ENCODE measurements at places on chromosomes 3 and 15. TPM values are rescaled to one million over a fixed set of nuclear protein-coding genes. Genes with fewer than 3 reads are reported as not detected.

Gene VWA5B2
- not detected for total RNA-seq

Gene RPS27L
- total RNA-seq: 33.5 TPM

Gene KLHL25
- 15.1 TPM for total RNA-seq

Gene ADPRH
- total RNA-seq: 14.7 TPM

Gene ZNF280D
- 116 TPM for total RNA-seq

Gene MYZAP
- 18.8 TPM for total RNA-seq

Gene EEFSEC
- 15.8 TPM for total RNA-seq

Gene COL8A1
- 19.4 TPM for total RNA-seq

Gene AMOTL2
- 66.9 TPM for total RNA-seq

Gene P2RY14
- 0.55 TPM for total RNA-seq

Gene SEMA6D
- 6.3 TPM for total RNA-seq

- DNase-seq: no peak
Observed at GRCh38 chr15:74144153-74144775, 13.9 kb downstream of the ISLR2 start.

DNA sequence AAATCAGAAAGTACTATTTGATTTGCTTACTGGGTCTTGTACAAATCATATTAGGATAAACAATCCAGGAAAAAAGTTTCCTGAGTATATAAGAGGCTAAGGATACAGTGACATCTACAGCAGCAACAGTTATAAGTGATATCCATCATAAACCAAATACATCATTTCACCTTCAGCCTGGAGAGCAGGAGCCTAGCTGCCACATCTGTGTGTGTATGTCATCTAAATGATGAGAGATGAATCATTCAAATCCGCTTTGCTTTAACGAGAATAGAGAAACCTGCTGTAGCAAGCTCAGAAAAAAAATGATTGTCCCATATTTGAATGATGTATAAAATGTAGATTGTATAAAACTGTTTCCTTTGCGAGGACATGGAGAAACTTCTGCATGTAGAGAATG lies 841.4 kb downstream of the SI start:
- no peak for DNase-seq

DNA sequence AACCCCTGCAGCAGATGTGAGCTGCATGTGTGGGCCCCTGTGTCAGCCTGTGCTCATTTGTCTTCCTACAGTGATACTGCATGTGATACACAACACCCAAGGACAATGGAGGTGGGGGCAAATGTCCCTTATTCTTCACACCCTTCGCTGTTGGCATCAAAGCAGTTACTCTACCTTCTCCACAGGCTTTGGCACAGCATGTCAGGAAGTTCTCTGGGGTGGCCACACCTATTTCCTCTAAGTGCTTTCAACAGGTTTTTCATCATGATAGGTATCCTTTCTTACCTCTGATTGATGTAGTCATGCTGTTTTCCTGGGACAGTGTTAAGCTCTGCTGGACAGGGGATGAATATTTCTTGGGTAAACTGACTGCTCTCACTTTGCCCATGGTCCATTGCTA lies 29.5 kb downstream of the ZNF662 start:
- DNase-seq: no peak

DNA sequence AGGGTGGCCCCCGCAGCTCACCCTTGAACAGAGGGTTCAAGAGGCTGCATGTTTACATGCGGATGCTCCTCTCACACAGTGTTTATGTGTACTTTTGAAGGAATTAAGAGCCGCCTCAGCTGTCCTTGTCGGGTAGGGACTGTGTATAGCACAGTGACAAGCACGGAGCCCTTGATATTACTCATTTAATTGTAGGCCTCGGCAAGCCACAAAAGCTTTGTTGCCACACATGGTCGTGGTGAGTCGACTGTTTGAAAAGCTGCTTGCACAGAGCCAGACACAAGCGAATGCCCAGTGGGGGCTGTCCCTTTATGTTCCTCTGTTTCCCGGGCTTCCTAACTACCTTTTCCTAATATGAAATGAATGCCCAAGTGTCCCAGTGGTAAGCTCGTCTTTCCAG lies 4.5 kb downstream of the ESYT3 start:
- no peak for DNase-seq

- DNase-seq: no peak
Observed at GRCh38 chr15:44183363-44183762, 11.7 kb downstream of the FRMD5 start.

DNA sequence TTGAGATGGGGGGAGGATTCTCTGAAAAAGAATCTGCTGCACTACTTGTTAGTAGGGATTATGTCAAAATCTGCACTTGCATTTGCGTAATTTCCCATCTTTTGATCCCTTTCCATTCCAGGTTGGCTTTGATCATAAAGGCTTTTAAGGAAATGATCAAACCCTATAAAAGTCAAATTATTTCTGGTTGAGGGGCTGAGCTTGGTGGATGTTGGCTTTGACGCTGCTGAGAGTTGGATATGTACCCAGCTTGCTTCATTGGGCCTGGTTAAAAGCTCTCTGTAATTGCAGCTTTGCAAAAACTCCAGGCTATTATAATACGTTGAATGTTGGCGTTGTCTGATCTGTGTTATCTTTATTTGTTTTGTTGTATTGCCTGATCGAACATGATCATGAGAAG lies 12.0 kb downstream of the LRRC3B start:
- DNase-seq: no peak

- no peak for DNase-seq
Observed at GRCh38 chr3:32117320-32117719, 10.9 kb downstream of the GPD1L start.

DNA sequence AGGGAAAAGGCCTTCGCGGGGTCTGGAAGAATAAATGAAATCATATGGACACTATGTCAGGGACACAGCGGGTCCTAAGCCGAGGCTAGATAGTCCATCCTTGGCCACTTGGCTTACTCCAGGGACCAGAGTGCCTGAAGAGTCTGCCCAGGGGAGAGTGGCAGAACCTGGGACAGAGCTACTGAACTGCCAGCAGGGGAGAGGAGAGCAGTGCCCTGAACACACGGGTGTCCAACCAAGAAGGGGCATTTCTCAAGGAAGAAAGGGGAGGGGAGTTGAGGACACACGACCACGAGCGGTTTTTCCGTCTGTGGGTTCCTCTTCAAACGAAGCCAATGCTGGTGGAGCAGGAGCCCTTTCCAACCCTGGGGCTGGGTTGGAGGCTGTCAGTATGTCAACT lies 1.0 kb downstream of the ACAN start:
- DNase-seq: no peak

DNA sequence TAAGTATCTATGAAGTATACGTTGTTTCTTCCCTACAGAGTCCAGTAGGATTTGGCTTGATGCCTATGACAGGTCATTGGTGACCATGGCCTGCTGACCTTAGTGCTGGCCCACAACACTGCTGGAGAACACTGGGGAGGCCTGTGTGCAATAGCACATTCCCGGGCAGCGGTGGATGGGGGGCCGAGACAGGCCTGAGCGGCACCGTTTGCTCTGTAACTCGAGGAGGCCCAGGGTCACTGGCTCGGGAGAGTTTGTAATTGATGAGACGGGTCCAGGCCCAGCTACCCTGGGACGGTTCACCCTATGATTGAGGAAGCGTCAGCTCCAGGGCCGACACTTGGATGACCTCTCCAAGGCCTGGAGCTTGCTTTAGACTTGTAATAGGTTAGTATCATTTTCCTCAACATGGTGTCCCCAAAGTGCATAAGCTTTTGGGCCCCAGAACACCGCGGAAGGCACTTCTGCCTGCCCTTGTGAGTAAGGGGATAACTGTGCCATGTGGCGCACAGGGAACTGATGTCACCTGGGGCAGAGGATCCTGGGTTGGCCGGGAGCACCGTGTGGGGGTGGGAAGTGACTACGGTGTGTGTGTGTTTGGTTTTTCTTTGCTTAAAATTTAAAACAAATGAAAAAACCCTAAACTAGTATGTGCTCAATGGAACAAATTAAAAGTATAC lies 12.0 kb downstream of the TRPM1 start:
- no peak for DNase-seq

GRCh38 chr15:81475471-81475870 lies 101.5 kb upstream of the TMC3 start:
- DNase-seq: no peak

GRCh38 chr15:66193066-66193465 lies 60.5 kb downstream of the MEGF11 start:
- DNase-seq: no peak

DNA sequence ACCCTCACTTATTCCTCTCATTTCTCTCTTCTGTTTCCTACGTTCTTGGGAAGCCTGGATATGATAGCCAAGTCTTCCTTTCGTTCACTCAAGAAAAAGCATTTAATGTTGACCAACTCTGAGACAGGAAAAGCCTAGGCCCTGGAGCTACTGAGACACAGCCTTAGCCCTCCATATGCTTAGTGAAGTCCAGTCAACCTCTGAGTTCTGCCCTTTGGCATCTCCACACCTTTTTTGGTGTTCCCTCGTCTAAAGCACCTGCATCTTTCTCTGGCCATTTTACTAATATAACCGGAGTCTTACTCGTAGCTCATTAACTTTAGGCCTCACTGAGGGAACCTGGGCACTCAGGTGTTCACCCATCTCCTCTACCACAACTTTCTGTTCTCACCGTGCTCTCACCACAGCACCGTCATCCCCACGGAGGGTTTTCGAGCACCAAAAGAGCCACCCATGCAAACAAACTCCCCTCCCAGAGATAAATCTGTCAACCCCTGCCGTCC lies 632 bp downstream of the MTHFS start:
- no peak for DNase-seq

DNA sequence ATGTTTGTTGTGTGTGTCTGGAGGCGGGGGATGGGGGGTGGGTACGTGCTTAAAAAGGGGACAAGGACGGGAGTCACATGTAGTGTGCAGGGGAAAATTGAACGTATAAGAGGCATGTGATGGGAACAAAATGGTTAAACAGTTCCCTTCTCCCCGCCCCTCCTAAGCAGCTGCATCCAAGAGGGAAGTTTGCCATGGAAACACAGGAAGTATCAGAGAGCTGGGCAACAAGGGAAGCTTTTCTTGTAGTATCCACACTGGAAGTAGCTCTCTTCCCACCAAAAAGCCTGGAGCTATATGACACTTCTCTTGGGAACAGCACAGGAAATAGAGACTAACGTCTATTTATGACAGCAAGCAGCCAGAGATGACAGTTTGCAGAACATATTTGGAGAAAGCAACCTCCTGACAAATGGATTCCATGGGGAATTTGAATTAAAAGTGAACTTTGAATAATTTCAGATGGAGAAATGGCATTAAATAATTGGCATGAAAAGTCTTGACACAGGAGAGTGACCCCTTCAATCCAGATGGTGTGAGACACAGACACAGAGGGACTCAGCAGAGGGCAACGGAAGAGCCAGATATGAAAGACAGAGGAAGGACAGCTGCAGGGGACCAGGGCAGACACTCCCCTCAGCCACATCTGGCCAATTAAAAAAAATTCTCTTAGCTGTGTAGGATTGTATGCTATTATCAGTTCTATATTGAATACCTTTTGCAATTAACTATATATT lies 294.2 kb upstream of the TBL1XR1 start:
- DNase-seq: no peak

DNA sequence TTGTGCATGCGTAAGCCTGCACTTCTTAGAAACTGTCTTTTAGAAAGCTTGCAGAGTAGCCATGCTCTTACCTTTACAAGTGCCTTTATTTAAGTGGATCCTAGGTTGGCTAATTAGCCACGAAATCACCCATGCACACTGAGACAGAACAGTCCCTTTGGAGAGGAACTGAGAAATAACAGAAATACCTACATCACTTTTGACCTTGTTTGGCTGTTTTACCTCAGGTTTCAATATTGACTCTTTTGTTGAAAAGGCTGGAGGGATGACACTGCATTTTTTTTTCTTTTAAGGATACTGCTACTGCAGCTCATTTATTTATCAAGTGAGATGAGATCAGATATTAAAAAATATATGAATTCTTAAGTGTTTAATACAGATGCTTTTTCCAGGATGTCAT lies 155.6 kb upstream of the GOLIM4 start:
- no peak for DNase-seq

GRCh38 chr3:46866720-46867549 lies 3.7 kb upstream of the MYL3 start:
- peak; percentile 88 for DNase-seq

GRCh38 chr15:94247789-94248638 lies 16.7 kb downstream of the MCTP2 start:
- no peak for DNase-seq

DNA sequence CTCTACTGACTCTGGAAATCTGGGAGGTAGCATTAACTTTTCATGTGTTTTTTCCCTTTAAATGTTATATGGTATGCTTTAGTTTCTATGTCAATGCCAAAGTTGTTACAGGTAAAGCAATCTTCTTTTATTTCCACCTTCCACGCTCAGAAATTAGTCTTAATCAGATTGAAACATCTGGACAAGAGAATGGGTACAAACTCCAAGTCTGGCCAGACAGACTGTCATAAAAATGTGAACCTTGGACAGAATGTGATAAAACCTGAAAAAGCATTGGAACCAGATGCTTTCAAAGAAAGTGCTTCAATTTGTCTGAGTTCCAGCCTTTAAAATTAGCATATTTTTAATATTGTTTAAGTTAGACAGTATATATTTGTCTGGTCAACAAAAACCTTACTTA lies 110.7 kb upstream of the P2RY1 start:
- no peak for DNase-seq

- DNase-seq: peak; percentile 50
Observed at GRCh38 chr15:88476635-88477060, 9.1 kb downstream of the MRPS11 start.

GRCh38 chr3:129605203-129605921 lies 1.1 kb downstream of the PLXND1 start:
- peak; percentile 65 for DNase-seq

DNA sequence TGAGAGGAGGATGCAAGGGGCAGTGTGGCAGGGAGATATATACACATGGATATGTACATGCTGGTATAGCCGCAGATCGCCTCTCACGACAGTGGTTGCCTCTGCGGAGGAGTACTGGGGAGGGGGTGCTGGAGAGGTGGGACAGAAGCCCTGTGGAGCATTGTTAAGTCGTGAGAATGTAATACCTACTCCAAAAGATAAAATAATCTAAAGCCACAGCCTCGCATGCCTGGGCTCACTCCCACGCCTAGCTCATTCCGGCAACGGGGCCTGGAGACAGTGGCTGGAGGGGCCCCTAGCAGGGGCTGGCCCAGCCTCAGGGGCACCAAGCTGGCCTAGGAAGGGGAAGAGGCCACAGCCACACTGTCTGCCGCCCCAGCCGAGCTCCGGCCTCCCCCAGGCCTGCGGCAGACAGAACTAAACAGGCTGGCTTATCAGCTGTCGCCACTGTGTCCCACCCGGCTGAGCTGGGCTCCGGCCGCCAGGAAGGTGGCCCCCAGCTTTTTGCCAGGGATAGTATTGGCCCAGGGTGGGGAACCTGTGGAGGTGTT lies 65.1 kb upstream of the LCTL start:
- no peak for DNase-seq

- no peak for DNase-seq
Observed at GRCh38 chr15:87349181-87349580, 907.4 kb downstream of the NTRK3 start.

GRCh38 chr3:8838234-8838633 lies 68.8 kb upstream of the OXTR start:
- DNase-seq: no peak

DNA sequence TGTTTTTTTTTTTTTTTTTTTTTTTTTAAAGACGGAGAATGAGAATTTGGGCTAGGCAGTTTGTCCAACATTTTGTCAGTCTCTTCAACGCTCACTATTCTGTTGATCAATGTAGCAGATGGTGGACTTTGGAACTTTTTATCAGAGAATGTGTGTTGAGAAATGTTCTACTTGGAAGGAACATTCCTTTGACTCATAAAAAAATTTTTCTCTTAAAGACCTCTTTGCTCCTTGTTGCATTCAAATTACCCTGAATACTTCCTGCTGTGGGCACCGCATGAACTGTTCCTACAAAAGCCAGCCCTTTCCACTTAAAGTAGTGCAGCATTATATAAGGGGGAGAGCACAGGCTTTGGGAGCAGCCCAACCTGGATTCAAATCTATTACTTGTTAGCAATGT lies 182.9 kb downstream of the AKAP13 start:
- no peak for DNase-seq

GRCh38 chr3:108946292-108947285 lies 7.1 kb downstream of the GUCA1C start:
- DNase-seq: no peak

Measured in uterus (tissue), 4 donors.